ENCODE measurements at places on chromosomes 4 and X. TPM values are rescaled to one million over a fixed set of nuclear protein-coding genes. Genes with fewer than 3 reads are reported as not detected.

NLGN4X gene
- total RNA-seq = 9.8 TPM

ZNF630 gene
- 2.0 TPM for total RNA-seq

UGT2B15 gene
- total RNA-seq = not detected

ARMCX6 gene
- 22.9 TPM for total RNA-seq

JADE1 gene
- 30.2 TPM for total RNA-seq

MAGEE1 gene
- total RNA-seq = 2.6 TPM

FOXR2 gene
- not detected for total RNA-seq

CSAG3 gene
- not detected for total RNA-seq

FRAS1 gene
- 0.11 TPM for total RNA-seq

PAGE2 gene
- not detected for total RNA-seq

PDCL2 gene
- not detected for total RNA-seq

SSR4 gene
- total RNA-seq = 202 TPM

PKD2 gene
- total RNA-seq = 60.5 TPM

SSX4B gene
- total RNA-seq = not detected

Data from articular chondrocyte of knee joint (primary cell).